Activated CD4-positive, alpha-beta memory T cell treated with anti-CD3 and anti-CD28 coated beads, Interleukin-2, amount 10 ng/mL, durations not matched to agents 7 days and 5 days (primary cell): ENCODE measurements at places on chromosomes 4 and X. TPM values are rescaled to one million over a fixed set of nuclear protein-coding genes. Genes with fewer than 3 reads are reported as not detected.
A peak's percentile ranks its signal among the peaks of the same experiment; 100 is the strongest.

- DNase-seq = no peak
Measured at GRCh38 chr4:155094201-155094820, 114.1 kb upstream of the NPY2R start.

Gene F8A2
- not detected for total RNA-seq

DNA sequence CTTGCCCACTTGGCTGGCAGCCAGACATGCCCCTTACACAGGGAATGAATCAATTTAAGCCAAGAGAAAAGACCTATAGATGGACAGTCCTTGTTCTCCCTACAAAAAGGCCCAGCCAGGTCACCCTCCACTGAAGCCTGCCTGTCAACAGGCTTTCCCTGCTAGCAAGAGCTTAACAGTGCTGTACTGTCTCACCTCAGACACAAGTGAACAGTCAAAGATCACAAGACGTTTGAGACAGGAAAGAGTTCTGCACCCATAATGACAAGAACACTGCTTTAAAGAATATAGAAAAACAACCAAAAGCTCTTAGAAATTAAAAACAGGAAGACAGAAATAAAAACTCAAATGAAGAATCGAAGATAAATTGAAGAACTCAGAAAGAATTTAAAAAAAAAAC lies 4.6 kb downstream of the RNF175 start:
- DNase-seq = no peak

DNA sequence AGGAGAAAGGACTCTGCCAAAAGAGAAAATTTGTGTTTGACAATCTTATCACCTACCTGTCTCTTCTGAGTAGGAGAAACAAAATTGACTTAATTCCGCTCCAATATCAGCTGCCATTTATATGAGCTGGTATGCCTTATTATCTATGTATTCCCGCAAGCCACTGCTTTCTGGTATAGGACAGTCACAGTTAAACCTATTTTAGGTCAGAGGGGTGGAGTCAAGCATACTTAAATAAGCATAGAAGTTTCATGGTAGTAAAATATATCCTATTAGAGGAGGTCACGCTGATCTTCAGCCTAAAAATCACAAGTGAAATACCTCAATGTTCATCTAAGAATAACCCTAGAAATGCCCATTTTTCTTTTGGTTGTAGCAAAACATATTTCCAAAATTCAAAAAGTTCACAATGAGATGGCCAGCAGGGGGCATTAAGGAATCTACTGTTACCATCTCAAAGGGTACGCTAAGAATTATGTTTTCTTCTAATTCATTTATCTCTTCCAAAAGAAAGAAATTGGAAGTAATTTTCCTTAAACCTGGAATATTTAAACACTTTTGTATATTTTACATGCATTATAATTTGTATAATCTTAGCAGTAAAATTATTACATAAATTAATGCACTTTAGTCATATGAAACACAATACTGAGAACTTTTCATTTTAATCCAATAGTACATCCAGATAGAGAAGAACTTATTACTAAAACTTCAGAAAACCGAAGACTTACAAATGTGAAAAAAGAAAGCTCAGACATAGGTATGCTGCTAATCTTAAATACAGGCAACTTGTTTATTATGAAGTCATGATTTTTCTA lies 10.5 kb downstream of the PPAT start:
- DNase-seq = peak; percentile 32

Gene IL13RA1
- total RNA-seq = not detected

DNA sequence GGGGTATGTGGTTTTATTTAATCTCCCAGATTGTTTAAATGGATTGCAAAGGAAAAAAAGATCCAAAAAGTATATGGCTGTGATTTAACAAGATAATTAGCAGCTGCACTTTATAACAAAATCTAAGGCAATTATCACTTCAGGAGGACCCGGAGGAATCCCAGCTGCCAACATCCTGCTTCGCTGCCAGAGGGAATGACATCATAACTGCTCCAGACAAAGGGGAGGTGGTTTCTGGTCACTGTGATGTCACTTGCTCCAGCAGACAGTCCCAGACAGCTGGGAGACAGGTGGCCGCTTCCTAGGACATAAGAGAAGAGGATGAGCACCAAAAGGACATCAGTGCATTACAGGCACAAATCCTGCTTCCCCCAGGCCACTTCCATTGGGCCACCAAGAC lies 371.0 kb downstream of the BCOR start:
- no peak for DNase-seq

DNA sequence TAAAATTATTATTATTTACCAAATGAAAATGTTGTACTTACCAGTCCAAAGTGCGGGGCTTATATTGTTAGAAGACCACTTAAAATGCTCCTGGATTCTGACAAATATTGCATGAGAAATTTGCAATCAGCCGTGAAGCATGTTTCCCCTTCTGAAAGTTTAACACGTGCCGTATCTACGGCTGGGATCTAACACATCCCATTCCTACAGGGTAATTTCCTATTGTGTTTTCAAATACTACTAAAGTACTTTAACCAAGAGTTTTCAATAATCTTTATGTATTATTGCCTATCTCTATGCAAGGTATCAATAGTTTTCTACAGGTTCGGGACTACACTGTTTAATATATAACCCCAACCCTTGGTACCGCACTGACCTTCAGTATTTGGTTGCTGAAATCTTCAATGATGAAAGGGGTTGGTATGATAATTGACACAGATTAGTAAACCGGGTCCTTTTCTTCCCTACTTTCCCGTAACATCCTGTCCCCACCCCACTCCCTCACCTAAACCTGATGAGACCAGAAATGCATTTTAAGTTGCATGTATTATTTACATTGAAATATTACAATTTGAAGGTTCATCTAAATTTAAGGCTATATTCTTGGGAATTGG lies 795 bp upstream of the BRWD3 start:
- no peak for DNase-seq

DNA sequence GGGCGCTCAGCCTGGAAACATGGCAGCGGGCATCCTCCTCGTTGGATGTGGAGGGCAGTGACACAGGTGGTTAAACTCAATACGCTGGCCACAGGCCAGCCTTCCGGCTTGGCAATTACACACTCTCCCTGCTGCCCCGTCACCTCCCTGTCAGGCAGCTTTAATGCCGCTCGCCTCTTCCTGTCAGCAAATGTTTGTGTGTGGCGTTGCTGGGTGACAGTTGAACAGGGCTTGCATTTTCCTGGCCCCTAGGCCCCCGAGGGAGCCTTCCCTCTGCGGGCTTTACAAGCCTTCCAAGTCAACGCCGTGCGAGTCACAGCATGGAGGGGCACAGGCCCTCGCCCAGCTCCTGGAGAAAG lies 620.0 kb downstream of the BCOR start:
- no peak for DNase-seq

Gene GAGE12D
- not detected for total RNA-seq

DNA sequence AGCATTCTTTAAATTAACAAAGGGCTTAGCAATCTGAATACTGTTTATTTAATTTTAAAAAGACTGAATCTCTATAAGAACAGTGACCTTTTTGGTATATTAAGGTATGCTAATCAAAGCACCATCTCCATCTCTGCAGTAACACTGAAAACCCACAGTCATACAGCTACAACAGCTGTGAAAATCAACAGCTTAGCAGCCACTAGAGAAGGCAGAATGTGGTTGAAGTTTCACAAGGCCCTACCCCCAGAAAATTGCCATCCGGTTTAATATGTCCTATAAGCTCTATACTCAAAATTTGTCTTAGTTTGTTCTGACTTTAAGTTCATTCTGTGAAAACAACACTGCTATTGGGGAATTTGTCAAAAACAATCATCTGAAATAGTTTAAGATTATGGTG lies 128.7 kb downstream of the OPHN1 start:
- DNase-seq = no peak

- no peak for DNase-seq
Measured at GRCh38 chr4:46934726-46935125, 25.7 kb upstream of the COX7B2 start.

DNA sequence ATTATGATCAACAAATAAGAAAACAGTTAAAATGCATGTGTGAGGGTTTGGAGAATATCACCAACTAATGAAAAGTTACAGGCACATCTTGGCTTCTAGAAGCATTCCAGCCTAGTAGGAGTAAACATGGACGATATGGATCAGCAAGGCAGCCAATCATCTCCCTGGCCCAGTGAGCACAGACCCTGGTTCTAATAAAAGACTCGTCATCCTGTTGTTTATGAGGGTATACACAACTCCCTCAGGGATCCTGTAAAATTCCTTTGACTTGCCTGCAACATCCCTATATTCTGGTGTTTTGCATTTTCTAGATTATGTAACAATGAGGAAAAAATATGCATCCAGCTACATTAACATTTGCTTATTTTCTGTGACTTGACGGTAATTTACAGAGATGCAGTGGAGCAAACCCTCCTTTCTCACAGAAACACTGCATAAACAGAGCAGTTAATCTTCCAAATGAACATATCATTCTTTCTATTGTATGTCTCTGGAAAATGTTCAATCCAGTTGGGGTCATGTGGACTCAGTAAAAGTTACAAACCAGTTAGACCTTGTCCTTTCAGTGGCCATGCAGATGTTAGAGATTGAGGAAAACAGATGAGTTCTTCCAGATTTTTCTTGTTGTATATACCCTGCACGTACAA lies 88.9 kb upstream of the NDP start:
- DNase-seq = no peak

GRCh38 chr4:6917461-6918271 lies 8.0 kb downstream of the TBC1D14 start:
- DNase-seq = peak; percentile 44

GRCh38 chr4:94160774-94161173 lies 46.9 kb upstream of the SMARCAD1 start:
- no peak for DNase-seq

DNA sequence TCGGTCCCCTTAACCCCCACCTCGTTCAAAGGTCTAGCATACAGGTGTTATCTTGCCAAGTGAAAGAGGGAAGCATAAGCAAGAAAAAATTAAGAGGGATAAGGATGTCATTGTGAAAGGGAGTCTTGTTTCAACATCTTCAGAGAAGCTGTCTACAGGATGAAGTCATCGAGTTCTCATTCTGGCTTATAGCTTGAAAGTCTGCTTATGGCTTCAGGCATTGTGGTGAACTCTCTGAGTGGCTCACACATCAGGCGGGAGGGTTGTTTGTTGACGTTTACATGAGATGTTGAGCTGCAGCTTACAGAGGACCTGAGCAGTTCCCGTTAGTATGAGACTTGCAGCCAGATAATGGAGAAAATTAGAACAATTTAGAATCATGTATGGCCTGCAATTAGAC lies 16.6 kb downstream of the MAGEA9B start:
- DNase-seq = no peak

DNA sequence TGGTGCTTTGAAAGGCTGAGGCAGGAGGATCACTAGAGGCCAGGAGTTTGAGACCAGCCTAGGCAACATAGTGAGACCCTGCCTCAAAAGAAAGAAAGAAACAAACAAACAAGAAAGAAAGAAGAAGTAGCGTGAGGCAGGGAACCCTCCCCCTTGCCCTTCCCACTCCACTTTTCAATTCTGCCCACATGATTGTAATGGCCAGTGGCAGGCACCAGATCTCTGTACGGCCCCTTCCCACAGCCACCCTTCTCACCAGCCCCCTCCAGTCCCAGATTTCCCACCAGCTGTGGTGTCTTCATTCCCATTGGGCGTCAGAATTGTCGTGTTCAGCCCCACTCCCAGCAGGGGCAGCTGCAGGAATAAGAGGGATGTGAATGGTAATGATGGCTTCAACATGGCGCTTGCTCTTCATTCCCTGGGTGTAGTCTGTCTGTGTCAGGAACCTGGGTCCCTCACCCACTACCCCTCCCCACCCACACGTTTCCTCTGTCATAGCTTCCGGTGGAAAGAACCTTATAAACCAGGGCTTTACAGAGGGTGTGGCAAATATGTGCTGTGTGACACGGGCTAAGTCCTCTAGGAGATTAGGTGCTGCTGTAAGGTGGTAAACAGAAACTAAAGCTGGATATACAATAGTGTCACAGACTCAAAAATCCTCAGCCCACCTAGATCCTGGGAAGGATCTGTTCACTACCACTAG lies at the start of gene IL2RG:
Gene IL2RG (minus strand): TSS at position 437 of the 703 bp plus-strand sequence. CDS start 38 bp downstream, at position 399.
- DNase-seq = peak; percentile 83

DNA sequence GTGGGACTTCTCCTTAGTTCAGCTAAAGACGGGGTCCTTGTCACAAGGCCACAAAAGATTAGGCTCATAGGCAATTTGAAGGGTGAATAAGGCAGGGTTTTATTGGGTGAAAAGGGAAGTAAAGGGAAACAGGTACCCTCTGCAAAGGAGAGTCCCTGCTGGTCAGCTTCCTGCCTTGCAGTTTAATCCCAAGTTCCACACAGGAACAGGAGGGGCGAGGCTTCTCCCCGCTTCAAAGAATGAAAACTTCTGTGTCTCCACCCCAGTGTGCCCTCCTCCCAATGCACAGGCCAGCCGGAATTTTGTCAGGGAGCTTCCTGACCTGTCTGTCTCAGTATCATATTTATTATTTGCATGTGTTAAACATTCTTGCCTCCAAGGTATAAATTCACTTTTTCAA lies 37.1 kb downstream of the ITM2A start:
- DNase-seq = no peak

Gene PSAPL1
- not detected for total RNA-seq

GRCh38 chr4:157315968-157316367 lies 95.4 kb downstream of the GRIA2 start:
- no peak for DNase-seq

- peak; percentile 70 for DNase-seq
Measured at GRCh38 chrX:11787564-11787963, 29.5 kb downstream of the MSL3 start.

Gene PIR
- 5.1 TPM for total RNA-seq

Gene LRP2BP
- 1.1 TPM for total RNA-seq

DNA sequence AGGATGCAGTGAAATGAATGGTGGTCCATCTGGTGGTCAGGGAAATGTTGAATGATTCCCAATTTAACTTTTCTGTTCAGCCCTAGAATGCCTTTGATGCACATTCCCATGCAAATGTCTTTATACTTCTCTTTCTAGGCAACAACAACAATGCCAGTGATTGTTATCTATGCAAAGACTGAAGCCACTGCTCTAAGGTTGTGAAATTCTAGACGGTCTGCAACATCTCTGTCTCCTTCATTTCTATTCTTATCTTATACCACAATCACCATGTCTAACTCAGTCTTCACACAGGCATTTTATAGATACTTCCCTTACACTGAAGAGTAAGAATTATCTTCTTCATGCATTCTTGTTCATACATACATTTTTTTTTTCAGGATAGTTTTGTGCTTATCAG lies 84.5 kb downstream of the HPGD start:
- no peak for DNase-seq

GRCh38 chr4:182222766-182223165 lies 20.4 kb upstream of the TENM3 start:
- no peak for DNase-seq

DNA sequence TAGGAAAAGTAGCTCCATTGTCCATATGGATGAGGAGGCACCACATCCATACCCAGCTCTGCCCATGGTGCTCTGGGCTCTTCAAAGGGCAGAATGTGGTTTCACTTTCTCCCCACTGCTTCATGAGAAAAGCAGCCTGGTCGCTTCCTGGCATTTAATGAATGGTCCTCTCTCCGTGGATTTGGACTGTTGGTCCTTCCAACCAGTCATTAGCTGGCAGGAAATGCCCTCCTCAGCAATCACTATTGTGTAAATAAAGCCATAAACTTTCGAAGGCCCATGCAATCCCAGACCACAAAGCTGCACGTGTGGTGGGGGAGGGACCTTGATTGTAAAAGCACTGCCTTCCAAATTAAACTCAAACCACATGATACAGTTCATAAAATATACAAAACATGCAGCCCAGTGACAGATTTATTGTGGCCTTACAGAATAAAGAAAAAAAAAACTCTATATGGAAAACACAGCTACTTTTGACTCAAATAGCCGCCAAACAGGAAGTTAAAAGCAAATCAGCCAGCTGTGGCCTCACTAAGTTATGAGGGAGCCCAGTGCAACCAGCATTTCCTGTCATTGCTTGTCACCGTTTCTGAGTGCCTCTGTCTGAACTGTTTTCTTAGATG lies 8.1 kb downstream of the MBNL3 start:
- peak; percentile 54 for DNase-seq

- no peak for DNase-seq
Measured at GRCh38 chr4:138367942-138368341, 125.8 kb upstream of the SLC7A11 start.
